ENCODE measurements at places on chromosomes 4 and X.

GRCh38 chr4:88802585-88803286 lies 105.1 kb upstream of the NAP1L5 start:
- DNase-seq: no peak

- no peak for DNase-seq
Measured at GRCh38 chr4:609400-610050, 15.8 kb upstream of the PDE6B start.

- no peak for DNase-seq
Measured at GRCh38 chr4:22466581-22466980, 49.3 kb downstream of the ADGRA3 start.

GRCh38 chr4:8468746-8469535 lies 28.4 kb downstream of the TRMT44 start:
- peak; percentile 76 for DNase-seq

GRCh38 chr4:14054391-14054790 lies 426.9 kb upstream of the BOD1L1 start:
- DNase-seq: no peak

DNA sequence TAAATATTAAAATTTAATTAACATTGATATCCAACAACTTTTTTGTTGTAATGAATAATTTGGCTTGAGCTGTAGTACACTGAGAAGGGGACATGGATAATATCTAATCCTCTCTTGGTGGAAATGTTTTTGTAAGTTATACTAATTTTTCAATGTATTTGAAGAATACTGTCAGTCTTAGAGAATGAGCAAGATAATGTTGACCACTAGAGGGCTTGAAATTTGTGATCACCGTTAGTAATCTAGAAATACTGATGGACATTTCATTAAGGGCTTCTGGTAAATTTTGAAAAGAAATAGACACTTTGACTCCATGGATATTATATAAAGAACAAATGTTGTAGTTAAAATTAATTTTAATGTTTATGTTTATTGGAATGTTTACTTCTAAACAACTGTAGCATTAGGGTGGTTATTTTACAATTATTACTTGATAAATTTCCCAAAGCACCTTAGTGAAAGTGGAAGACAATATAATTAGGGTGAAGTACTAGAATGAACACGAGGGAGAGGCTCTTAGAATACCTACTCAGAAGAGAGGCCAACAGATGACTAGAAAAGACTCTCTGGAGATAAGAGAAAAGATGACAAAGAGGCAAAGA lies 20.0 kb upstream of the CAMK2D start:
- peak; percentile 14 for DNase-seq

- peak; percentile 35 for DNase-seq
Measured at GRCh38 chrX:110561034-110561433, 202.4 kb downstream of the RTL9 start.

- DNase-seq: no peak
Measured at GRCh38 chr4:3287271-3287971, 5.4 kb upstream of the RGS12 start.

DNA sequence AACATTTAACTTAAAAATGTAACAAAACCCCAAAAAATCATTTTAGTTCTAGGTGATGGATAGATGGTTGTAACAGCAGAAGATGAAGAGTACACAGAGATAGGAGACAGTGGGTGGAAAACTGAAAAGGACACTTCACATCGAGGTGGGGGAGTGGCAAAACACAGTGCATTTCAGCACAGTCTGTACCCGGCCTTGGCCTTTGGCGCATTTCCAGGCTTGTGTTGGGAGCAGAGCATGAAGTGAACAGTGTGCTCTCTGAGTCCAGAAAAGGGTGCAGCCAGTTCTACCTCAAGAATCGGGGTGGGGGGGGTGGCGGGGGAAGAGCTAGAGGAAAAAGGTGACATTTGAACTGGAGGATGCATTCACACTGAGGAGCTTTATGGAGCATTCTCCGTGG lies 4.3 kb downstream of the TSPYL2 start:
- no peak for DNase-seq

- no peak for DNase-seq
Measured at GRCh38 chr4:6369035-6369434, 99.4 kb downstream of the WFS1 start.

GRCh38 chr4:10200869-10201268 lies 84.3 kb upstream of the WDR1 start:
- no peak for DNase-seq

DNA sequence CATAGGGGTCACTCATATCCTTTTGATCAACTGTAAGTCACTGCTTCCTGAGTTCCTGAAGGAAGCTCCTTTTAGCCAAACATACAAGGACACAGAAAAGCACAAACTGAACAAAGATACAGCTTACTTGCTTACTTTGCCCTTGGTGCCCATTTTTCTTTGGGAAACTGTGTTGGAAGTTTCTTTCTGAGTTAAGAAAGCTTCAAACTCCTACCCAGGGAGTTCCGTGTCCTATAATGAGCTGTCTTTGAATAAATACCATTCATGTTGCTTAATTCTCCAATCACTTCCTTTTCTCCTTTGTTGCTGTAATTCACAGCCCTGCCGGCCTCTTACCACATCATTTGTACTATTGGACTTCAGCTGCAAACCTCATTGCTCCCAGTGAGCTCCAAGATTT lies at the start of gene ADH4:
TSS of gene ADH4 (minus strand) at position 228 of the 400 bp plus-strand sequence. CDS start at position 153, 75 bp downstream.
- no peak for DNase-seq

DNA sequence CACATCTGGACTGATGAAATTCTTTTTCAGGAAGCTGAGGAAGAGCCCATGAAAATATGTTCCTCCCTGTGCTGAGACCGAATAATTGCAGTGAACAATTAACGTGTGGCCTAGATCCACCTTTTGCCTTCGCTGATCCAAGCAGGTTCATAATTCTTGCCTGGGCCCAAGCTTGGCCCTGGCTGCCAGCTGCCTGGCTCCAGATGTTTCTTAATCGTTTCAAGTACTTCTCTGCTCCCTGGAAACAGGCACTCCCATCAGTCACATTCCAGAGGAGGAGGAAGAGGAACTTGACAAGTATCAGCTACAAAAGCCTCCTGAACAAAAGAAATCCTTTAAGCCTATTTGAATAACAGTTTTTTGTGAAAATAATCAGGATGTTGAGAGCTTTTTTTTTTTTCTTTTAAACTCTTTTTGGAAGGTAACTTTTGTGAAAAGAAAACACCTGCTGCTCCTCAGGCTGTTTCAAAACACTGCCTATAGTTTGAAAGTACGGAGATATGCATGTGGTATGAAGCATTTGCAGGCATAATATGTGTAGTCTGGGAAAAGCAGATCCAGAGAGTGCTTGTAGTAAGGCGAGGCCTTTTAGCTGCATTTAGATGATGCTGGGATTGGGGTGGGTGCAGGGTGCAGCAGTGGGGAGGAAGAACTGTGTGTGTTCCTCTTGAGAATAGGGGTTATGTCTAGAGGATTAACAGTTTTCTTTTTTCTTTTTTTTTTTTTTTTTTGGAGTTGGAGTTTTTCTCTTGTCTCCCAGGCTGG lies 154.4 kb downstream of the PTTG2 start:
- DNase-seq: peak; percentile 29

GRCh38 chrX:109997786-109998452 lies 5.0 kb upstream of the TMEM164 start:
- no peak for DNase-seq

- DNase-seq: no peak
Measured at GRCh38 chr4:58665649-58666048, 1555.5 kb upstream of the IGFBP7 start.

GRCh38 chr4:186304866-186305505 lies 39.0 kb downstream of the F11 start:
- DNase-seq: no peak
